ENCODE measurements at places on chromosomes 13 and 19.

DNA sequence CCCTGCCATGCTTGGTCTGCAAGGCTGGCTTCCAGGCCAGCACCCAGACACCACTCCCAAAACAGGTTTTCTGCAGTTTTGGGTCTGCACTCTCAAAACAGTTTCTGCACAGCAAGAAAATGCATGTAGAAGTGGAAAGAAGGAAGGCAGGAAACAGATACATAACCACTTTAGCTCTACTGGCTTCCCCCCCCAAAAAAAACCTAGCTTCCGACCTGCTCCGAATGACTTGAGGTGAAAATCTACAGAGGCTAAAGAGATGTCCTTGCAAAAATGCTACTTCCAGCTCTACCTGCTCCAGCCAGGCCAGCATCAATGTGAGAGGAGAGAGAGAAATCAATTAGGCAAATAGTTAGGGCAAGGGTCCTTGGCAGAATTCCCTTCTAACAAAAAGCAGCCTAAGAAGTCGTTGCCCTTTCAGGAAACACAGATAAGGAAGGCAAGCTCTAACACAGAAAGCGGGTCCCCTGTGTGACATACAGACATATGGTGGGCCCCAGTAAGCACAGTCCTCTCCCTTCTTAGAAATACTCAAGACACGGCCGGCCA, 3.4 kb downstream of the C19orf12 start:
- DNase-seq, result no peak

DNA sequence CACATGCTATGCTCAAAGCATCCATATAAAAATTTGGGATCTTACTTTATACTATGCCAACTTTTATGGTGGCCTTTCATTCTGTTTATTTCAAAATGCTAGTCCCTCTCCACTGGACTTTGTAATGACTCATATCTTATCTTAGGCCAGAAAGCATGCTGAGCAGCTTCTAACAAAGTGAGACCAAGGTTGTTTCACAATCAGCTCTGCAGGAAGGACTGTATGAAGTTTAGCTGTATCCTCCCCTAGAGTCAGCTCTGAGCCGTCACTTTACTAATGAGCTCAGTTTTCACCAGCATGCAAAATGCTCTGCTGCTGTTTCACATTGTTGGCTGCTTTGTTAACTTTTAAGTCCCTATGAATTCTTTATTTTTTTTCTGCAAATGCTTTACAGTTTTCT, 1608.8 kb downstream of the OLFM4 start:
- DNase-seq, result no peak

- DNase-seq, result no peak
Observed at GRCh38 chr19:16366433-16367260, 42.0 kb downstream of the KLF2 start.

- no peak for DNase-seq
Observed at GRCh38 chr13:71477735-71478134, 389.3 kb downstream of the DACH1 start.

GRCh38 chr13:30477346-30478195, 11.8 kb upstream of the HMGB1 start:
- no peak for DNase-seq

DNA sequence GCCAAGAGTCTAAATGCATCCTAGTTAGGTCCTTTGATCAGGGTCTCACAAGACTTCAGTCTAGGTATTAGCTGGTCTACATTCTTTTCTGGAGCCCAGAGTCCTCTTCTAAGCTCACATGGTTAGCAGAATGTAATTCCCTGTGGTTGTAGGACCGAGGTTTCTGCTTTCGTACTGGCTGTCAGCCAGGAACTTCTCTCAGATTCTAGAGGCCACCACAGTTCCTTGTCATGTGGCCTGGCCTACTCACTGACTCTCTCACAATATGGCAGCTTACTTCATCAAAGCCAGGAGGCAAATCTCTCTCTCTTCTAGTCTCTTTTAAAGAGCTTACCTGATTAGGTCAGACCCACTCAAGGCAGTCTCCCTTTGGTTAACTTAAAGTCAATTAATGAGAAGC, 82.9 kb downstream of the POU4F1 start:
- no peak for DNase-seq

DNA sequence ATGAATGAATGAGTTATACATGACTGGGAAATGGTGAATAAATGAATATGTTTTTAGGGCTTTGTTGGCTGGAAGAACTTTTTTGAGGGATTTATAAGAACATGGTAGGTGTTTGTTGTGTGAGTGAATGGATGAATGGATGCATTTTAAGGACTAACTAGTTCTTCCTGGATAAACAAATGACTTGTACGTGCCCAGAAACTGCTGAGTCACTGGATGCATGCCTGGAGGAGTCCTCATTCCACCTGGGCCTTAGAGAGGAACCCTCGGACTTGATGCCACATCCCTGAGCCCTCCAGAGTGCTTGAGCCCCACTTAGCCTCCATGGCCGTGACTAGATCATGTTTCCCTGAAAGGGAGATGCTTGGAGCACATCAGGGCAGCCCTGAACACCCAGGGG, 153.4 kb downstream of the DPF1 start:
- no peak for DNase-seq

GRCh38 chr13:99154064-99154463, 46.6 kb upstream of the UBAC2 start:
- no peak for DNase-seq

DNA sequence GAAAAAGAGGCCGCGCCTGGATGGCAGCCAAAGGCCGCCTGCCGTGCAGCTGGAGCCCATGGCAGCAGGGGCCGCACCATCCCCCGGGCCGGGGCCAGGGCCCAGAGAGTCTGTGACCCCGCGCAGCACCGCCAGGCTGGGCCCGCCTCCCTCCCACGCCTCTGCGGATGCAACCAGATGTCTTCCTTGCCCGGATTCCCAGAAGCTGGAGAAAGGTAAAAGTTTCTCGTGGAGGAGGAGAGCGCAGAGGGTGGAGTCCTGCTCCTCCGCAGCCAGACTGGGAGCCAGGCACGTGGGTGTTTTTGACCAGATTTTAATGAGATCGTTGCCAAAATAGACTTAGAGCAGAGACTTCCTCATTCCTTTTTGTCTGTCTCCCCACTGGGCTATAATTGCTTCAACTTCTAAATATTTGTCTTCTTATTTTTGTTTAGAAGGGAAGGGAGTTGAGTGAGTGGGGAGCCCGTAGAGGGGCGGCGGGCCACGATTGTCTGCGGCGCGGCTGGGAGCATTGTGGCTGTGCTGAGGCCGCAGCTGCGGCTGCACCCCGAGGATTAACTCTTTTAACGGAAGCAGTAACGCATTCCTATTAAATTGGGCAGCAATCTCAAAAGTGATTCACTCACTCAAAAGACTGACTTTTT, 22.8 kb upstream of the NDUFS7 start:
- no peak for DNase-seq

Data from stimulated activated CD8-positive, alpha-beta memory T cell treated with anti-CD3 and anti-CD28 coated beads, Interleukin-2, amount 100 ng/mL, for 1 hour (primary cell).